Endodermal cell (in vitro differentiated cells): ENCODE measurements at places on chromosomes 12 and 14. TPM values are rescaled to one million over a fixed set of nuclear protein-coding genes. Genes with fewer than 3 reads are reported as not detected.

KRT85 gene
- total RNA-seq = not detected in 3 replicates

TRHDE gene
- 0.20 and 0.45 TPM in 2 replicates for total RNA-seq

HCAR2 gene
- not detected in 3 replicates for total RNA-seq

GPR84 gene
- not detected in 3 replicates for total RNA-seq

AMIGO2 gene
- total RNA-seq = 4.9 to 6.4 TPM (median 5.7 TPM) in 3 replicates

ANKLE2 gene
- total RNA-seq = 55.3 to 97.4 TPM (median 87.8 TPM) in 3 replicates

IFNG-AS1 gene
- total RNA-seq = not detected in 3 replicates

GNB3 gene
- total RNA-seq = 14.3 and 17.1 TPM in 2 replicates

RAB2B gene
- total RNA-seq = 41.6 to 56.7 TPM (median 42.9 TPM) in 3 replicates

CCDC38 gene
- total RNA-seq = 0.35 TPM in 1 of 2 replicates, not detected in the other

CMTM5 gene
- 0.40 TPM in 1 of 2 replicates, not detected in the other for total RNA-seq

CELA1 gene
- total RNA-seq = not detected in 3 replicates

CARMIL3 gene
- 2.1 to 5.0 TPM (median 2.6 TPM) in 3 replicates for total RNA-seq

PFKM gene
- total RNA-seq = 107 to 110 TPM (median 108 TPM) in 3 replicates

RAD52 gene
- total RNA-seq = 30.0 and 35.1 TPM in 2 replicates

B4GALNT1 gene
- 0.49 to 1.3 TPM (median 0.54 TPM) in 3 replicates for total RNA-seq

GPD1 gene
- total RNA-seq = 0.45 to 1.3 TPM (median 0.93 TPM) in 3 replicates

PTGDR gene
- total RNA-seq = 0.09 TPM in 1 of 2 replicates, not detected in the other

CLEC1B gene
- not detected in 2 replicates for total RNA-seq

ZC3H14 gene
- total RNA-seq = 101 and 111 TPM in 2 replicates

SCNN1A gene
- 77.6 and 87.7 TPM in 2 replicates for total RNA-seq

SERPINA3 gene
- total RNA-seq = 0.27 to 0.59 TPM (median 0.52 TPM) in 3 replicates

OTX2 gene
- total RNA-seq = 321 and 329 TPM in 2 replicates

RNU7-1 gene
- not detected in 2 replicates for total RNA-seq

MIPOL1 gene
- total RNA-seq = 24.7 to 32.7 TPM (median 28.5 TPM) in 3 replicates
